ENCODE measurements at places on chromosomes 1 and 21.
A peak's percentile ranks its signal among the peaks of the same experiment; 100 is the strongest.

- peak; percentile 90 for DNase-seq
These were observed 89.7 kb downstream of the DMRTA2 start for GRCh38 chr1:50333595-50333974.

DNA sequence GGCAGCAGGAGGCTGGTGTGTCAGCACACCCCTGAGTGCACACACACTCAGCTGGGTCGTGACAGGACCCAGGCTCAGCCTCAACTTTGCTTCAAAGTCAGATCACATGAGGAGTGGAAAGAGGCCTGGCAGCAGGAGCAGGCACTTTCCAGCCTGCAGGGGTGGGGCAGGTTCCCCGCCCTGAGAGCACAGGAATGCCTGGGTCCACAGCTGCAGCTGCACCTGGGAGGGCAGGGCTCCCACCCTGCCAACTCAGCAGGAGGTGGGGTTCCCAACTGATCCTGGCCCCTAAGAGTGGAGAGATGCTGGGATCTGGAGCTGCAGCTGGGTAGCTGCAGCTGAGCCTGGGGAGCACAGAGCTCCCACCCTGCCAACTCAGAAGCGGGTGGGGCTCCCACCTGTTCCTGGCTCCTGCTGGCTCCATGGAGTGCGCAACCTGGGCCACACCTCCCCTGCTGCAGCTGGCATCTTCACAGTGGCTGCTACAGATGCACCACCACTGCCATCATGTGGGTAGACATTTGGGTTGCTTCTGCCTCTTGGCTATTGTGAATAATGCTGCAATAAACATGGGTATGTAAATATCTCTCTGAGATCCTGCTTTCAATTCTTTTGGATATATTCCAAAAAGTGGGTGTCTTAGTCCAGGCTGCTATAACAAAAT lies 415.4 kb downstream of the TTLL7 start:
- DNase-seq = peak; percentile 73

GRCh38 chr21:35469498-35469897 lies 420.4 kb upstream of the RUNX1 start:
- DNase-seq = no peak

DNA sequence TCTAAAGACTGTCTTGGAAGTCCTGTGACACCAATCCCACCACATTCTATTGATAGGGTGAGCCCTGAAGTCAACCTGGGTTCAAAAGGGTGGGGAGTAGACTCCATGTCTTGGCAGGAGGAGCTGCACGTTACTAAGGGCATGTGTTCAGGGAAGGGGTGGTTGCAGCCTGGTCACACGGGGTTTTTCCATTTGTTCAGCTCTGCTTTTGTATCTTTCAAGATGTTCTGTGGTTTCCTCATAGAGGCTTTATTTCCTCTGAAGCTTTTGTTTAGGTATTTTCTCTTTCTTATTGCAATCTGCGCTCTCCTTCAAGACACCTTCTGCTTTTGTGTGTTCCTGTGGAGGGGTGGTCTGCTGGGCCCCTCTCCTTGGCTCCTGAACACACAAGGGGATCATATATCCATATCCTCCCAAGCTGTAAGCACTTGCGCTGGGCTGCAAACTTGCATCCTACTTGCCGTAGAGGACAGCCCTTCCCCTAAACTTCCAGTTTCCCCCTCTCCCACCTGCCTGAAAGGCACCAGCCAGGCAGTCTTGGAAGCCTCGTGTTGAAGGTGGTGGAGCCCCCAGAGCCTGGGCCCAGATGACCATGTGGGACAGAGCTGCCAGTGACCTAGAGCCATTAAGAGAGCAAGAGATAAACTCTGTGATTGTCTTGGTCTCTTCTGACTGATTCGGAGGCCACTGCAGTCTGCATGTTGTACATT lies 62.5 kb upstream of the TRAPPC10 start:
- DNase-seq = no peak

GRCh38 chr1:41417746-41418145 lies 56.5 kb downstream of the FOXO6 start:
- no peak for DNase-seq

GRCh38 chr1:87058343-87058649 lies 143.9 kb downstream of the HS2ST1 start:
- no peak for DNase-seq

GRCh38 chr1:206109718-206110117 lies 7.5 kb downstream of the AVPR1B start:
- DNase-seq = no peak

- no peak for DNase-seq
These were observed 111.5 kb downstream of the CCDC185 start for GRCh38 chr1:223504741-223505140.

DNA sequence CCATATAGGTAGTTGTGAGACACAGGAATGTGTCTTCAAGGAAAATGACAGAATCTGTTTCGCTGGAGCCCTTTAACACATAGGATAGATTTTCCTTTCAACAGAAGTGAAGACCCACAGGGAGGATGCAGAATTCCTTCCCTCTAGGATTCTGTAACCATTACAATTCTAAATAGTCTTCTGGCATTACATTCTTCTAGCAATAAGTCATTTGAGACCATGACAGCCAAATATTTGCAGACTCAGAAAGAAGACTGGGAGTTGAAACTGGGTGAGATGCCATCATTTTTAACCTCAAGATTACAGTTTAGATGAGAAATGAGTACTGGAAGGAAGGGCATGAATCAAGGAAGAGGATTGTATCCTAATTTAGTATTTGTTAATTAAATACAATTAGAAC lies 61.6 kb downstream of the ZBTB18 start:
- DNase-seq = no peak

- peak; percentile 93 for DNase-seq
These were observed 10.2 kb downstream of the IRF2BP2 start for GRCh38 chr1:234599617-234600417.

- DNase-seq = no peak
These were observed 78.2 kb downstream of the SLC66A1 start for GRCh38 chr1:19390166-19390850.

- no peak for DNase-seq
These were observed 9.7 kb upstream of the NASP start for GRCh38 chr1:45574105-45574626.

DNA sequence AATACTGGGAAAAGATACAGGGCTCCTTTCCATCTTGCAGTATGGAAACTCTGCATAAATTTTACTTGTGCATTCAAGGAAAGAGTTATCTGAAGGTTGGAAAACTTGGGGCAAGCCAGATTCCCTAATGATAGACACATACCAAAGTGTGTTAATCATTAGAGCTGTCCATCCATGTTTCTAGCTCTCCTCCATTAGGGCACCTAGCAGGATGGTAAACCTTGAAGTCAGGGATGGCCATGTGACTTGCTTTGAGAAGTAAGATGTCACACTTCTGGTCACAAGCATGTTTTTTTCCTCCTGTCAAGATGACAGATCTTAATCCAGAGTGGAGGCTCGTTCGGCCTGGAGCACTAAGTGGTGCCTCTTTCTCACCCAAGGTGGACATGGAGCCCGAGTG lies 241.9 kb upstream of the RUNX1 start:
- DNase-seq = no peak

DNA sequence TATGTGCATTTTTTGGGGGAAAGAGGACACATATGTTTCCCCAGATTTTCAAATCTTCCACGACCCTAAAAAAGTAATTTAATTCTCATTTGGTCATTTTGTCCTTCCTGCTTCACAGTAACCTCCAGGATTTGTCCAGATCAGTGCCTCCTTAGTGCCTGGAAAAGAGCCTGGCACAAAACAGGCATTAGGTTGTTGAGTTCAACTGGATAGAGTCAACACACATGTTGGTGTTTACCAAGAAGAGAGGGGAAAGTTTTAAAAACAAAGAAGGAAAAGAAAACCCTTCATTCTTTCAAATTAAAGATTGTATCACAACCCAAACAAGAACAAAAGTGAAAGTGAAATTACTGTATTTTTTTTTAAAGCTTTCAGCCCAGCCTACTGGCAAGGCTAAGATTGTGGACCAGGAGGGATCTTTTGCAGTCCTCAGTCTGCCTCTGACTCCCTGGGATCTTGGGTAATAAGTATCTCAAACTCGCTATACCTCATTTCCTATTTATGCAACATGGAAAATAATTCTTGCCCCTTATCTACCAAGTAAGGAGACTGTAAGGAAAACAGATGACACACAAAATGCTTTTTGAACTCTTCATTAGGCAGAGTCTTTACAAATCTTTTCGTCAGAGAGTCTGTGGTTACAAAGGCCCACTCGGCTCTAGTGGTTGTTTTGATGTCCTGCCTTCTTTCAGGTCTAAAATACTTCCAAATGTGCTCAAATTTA lies 57.8 kb downstream of the ZNF281 start:
- DNase-seq = peak; percentile 24

DNA sequence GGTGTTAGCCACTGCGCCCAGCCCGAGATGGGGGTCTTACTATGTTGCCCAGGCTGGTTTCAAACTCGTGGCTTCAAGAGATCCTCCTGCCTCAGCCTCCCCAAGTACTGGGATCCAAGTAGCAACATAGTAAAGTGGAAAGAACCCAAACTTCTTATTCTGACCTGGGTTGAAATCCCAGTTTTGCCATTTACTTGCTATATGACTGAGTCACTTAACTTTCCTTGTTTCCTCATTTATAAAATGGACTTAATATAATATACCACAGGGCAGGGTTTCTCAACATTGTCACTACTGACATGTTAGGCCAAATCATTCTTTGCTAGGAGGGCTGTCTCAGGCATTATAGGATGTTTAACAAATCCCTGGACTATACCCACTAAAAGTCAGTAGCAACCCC lies 6.7 kb downstream of the PFDN2 start:
- DNase-seq = no peak

DNA sequence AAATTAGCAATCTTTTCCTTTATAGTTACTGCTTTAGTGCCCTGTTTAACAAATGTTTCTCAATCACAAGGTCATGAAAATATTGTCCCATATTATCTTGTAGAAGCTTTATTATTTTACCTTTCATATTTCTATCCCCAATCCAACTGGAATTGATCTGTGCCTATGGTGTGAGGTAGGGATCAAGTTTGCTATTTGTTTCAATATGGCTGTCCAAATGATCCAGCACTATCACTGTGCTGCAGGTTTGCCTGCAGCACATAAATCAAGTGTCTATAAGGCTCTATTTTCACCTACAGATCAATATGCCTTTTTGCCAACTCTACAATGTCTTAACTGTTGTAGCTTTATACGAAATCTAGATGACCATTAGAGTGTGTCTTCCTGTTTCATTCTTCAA lies 96.2 kb downstream of the ENAH start:
- no peak for DNase-seq

GRCh38 chr1:90705956-90706355 lies 11.1 kb downstream of the BARHL2 start:
- no peak for DNase-seq

DNA sequence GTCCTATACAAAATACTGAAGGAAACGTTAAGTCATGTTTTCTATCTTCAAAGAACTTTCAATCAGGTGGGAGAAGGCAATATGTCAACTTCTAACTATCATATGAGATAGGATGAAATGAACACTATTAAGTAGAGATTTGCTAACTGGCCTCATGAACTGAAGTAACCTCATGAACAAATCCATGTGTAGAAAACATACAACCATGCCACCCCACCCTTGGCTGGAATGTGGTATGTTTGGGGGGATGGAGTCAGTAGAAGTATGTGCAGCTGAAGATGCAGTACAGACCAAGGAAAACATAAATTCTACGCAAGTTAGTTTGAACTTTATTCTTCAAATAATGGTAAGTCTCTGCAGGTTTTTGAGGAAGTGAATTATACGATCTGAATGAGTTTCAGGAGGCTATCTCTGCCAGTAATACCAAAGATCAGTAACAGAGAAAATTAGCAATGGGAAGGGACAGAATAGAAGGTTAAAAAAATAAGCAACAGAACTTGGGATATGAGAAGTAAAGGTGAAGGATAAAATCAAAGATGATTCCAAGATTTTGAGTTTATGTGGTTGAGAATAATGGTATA lies 4.5 kb downstream of the TRMT1L start:
- DNase-seq = no peak

DNA sequence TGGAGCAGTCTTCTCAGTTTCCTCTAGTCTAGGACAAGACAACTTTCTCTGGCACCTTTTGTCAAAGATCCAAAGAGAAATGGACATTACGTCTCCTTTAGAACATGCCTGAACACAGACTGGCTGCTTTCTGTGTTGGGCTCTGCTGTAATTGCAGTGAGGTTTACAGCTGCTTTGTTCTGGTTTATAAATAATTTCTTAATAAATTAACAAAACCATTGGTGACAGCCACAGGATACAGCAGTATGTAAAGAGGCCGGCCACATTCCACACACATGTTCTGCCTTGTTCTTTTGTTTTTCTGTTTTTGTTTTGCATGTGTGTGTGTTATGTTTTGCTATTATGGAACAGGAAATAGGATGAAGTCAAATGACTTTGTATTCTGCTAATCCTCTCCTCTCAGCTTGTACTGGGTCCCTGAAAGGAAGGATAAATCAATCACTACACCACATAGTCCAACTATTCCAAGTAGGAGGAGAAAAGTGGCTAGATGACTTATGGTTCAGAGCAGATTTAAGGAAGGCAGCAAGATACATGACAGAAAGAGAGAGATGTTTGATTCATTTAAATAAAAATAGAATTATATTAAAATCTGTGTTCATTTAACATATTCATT lies 161.5 kb upstream of the ESRRG start:
- DNase-seq = no peak

- peak; percentile 48 for DNase-seq
These were observed 19.1 kb downstream of the OPTC start for GRCh38 chr1:203512848-203513584.

- DNase-seq = peak; percentile 61
These were observed 60.6 kb downstream of the RIPK4 start for GRCh38 chr21:41706263-41706639.

DNA sequence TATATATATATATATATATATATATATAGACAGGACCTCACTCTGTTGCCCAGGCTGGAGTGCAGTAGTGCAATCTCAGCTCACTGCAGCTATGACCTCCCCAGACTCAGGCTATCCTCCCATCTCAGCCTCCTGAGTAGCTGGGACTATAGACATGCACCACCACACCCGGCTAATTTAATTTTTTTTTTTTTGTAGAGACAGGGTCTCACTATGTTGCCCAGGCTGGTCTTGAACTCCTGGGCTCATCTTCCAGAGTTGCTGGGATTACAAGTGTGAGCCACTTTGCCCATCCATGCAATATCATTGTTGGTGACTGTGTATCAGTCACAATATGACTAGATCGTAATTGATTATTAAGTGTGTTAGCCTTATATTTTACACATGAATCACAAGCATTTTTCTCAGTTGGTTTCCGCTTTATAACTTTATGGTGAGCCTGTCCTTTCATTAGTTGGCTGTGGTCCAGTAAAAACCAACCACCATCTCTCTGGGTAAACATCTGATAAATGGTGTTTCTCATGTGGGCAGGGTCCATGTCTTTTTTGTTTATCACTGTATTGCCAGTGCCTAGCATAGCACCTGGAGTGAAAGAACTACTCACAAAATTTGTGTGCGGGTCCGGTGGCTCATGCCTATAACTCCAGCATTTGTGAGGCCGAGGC lies 63.6 kb downstream of the MYOM3 start:
- no peak for DNase-seq

DNA sequence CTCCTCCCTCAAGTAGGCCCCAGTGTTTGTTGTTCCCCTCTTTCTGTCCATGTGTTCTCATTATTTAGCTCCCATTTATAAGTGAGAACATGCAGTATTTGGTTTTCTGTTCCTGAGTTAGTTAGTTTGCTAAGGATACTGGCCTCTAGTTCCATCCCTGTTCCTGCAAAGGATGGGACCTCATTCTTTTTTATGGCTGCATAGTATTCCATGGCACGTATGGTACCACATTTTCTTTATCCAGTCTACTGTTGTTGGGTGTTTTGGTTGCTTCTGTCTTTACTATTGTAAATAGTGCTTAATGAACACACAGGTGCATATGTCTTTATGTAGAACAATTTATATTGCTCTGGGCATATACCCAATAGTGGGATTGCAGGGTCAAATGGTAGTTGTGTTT lies 232.9 kb downstream of the TPR start:
- DNase-seq = no peak

All from DMS53 (cell line).